IPS DF 19.7 (cell line): ENCODE measurements at places on chromosomes 6 and 20.

GRCh38 chr6:81614292-81614691 is 138.2 kb downstream of the TENT5A start:
- no peak for DNase-seq

DNA sequence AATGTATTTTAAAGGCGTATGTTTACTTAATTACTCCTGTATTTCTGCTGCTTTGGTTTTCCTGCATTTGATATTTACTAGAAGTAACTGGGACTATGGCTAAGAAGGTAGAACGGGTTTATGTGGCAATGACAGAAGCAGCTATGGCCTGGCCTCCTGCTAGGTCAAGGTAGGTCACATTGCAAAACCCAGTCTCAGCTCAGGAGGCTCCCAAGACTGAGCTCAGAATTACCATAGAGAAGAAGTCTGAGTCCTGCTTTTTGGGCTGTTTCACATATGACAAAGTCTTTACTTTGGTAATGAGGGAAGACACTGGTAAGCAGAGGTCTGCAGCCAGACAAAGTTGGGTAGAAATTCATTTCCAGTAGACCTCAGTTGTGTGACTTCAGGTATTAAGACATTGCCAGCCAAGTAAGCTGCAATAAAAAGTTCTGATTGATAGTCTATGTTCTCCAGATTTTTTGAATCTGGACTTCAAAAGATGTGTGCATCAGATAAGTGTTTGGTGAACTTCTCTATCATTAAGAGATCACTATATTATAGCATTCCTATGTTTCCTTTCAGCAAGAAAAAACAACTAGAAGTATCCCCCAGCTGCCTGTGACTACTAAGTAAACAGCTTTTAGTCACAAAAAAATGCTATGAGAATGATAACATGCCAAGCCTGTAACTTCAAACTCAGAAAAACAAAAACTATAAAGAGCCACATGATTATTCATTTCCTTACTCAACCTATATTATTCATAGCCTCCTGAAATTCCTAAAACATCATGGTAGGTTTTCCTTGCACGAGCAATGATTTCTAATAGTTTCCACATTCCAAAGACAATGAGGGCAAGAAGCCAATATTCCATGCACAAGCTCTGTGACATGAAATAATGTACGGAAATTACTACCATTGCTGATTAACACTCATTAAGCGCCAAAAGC is 312.3 kb downstream of the HAO1 start:
- no peak for DNase-seq

GRCh38 chr20:59567585-59568508 is 36.5 kb upstream of the PHACTR3 start:
- DNase-seq = no peak

GRCh38 chr6:50437901-50438300 is 275.4 kb upstream of the TFAP2D start:
- DNase-seq = no peak

DNA sequence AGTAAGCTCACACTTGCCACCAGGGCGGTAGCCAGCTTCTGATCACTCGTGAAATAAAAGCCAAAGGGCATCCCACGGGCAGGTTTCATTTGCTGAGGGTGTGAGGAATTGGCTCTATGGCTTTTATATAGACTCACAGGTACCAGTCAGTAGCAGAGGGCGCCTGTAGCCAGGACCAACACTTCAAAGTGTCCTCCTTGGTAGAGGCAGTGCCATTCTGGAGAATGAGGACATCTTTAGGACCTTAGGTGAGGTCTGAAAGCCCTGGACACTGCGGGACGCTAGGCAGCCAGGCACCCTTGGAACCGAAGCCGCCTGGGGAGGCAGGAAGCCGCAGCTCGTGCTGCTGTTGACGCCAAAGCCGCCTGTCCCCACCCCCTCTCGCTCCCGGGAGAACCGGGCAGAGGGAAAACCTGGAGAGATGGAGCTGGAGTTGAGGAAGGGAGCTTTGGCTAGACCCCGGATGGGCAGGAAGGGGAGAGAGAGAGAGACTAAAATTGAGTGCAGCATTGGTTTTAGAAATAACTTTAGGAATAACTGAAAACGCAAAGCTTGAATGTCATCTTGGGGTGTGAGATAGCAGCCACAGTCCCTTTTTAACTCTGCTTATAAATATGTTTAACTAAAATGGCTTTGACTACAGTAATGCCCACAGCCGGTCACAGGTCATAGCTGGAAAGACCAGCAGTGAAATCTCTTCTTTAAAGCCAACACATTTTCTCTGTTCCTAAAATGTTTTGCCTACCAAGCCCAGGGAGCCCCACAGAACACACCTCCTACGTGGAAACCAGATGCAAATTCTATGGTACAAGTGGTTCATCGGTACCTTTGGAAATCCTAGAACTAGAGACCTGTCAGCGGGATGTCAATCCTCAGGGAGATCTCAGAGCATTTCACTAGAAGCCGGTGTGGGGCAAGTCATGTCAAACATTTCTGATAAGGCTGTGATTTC is 128.5 kb upstream of the CDYL start:
- DNase-seq = no peak

GRCh38 chr20:62365814-62366369 is 1.2 kb downstream of the LAMA5 start:
- no peak for DNase-seq

- no peak for DNase-seq
Observed at GRCh38 chr6:132513831-132514545, 1.1 kb upstream of the STX7 start.

DNA sequence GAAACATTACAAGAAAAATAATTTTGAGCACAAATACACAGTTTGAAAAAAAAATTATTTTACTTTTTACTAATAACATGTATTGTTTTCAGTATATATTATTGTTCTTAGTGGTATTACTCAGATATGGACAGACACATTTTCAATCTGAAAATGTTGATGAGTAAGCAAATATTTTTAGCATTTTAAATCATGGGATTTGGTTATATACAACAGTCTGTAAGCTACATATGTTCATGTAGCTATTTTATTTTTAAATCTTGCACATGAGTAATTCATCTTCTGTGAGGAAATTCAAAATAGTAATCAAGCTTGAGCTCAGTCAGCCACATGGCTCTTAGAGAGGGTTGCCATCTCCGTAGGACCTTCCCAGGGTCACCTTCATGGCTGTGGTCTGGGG is 471.9 kb downstream of the QKI start:
- no peak for DNase-seq

DNA sequence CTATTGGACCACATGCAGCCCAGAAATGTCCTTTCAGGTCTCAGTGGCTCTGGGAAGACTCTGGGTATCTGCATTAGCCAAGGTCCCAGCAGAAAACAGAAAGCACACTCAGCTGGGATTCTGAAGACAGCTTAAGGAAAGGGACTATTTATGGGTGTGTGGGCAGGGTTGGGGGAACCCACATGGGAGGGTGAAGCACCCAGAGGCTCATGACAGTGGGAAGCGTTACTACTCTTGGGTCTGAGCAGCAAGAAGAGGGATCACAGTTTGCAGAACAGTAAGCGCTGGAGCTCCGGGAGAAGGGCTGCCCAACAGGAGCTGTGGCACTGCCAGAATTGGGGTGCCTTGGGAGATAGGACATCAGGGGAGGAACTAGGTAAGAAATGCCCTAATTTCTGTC is 12.4 kb upstream of the CDC5L start:
- DNase-seq = no peak

GRCh38 chr20:21381619-21382018 is 15.7 kb downstream of the NKX2-4 start:
- no peak for DNase-seq

GRCh38 chr6:6808915-6809314 is 220.4 kb downstream of the LY86 start:
- no peak for DNase-seq

- DNase-seq = no peak
Observed at GRCh38 chr6:118743746-118744145, 92.4 kb upstream of the CEP85L start.

DNA sequence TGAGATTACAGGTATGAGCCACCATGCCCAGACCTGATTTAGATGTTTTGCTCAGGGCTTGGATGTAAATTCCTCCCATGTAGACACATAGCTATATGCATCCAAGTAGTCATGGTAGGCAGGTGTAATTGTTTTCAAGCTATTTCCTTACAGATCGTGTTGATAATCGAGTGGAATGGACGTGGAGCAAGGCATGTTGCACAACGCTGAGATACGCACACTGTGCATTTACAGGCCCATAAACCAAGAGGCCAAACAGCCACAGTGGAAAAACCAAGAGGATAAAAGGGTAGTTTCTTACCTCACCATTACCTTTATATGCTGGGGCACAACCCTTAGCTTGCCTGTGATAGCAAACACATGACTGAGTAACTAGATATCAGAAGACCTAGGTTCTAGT is 51.0 kb upstream of the ADGRF1 start:
- DNase-seq = no peak

DNA sequence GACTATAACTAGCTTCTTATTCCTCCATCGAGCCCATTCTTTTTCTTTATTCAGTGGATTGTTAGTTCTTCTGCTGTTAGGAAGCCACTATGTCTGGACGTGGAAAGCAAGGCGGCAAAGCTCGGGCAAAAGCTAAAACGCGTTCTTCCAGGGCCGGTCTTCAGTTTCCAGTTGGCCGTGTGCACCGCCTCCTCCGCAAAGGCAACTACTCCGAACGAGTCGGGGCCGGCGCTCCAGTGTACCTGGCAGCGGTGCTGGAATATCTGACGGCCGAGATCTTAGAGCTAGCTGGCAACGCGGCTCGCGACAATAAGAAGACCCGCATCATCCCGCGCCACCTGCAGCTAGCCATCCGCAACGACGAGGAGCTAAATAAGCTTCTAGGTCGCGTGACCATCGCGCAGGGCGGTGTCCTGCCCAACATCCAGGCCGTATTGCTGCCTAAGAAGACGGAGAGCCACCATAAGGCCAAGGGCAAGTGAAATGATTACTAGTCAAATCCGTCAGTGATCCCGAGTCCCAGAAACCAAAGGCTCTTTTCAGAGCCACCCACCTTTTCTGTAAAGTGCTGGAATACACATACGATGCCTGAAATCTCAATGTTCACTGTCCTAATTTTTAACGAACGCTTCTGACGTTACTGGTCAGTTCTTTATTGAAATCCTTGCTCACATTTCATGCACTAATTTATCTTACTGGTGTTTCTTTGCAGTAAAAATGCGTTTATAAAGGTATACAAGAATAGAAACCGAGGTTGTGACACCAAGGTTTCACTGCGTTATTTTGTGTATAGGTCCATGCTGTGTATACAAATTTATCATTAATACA is 129.9 kb downstream of the HFE start:
- no peak for DNase-seq

DNA sequence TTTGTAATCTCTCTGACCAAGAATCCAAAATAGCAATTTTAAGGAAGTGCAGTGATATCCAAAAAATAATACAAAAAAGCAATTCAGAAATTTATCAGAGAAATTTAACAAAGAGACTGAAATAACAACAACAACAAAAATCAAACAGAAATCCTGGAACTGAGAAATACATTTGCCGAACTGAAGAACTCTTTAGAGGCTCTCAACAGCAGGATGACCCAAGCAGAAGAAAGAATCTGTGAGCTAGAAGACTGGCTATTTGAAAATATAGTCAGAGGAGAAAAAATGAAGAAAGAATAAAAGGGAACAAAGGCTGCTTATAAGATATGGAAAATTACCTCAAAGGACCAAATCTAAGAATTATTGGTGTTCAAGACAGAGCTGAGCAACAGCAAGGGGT is 22.6 kb downstream of the GABRR1 start:
- no peak for DNase-seq

- no peak for DNase-seq
Observed at GRCh38 chr6:42624601-42625000, 60.8 kb downstream of the UBR2 start.

GRCh38 chr6:150324044-150324443 is 44.8 kb upstream of the IYD start:
- no peak for DNase-seq

GRCh38 chr6:43962458-43962857 is 164.8 kb downstream of the MRPL14 start:
- DNase-seq = no peak

GRCh38 chr6:166929542-166930189 is 26.7 kb downstream of the RNASET2 start:
- no peak for DNase-seq
